ENCODE measurements at places on chromosomes 16 and 17. TPM values are rescaled to one million over a fixed set of nuclear protein-coding genes. Genes with fewer than 3 reads are reported as not detected.
A peak's percentile ranks its signal among the peaks of the same experiment; 100 is the strongest.

GRCh38 chr16:58507195-58507962 lies 7.4 kb downstream of the NDRG4 start:
- no peak for DNase-seq

GRCh38 chr16:86517652-86518258 lies 7.4 kb downstream of the FOXF1 start:
- peak; percentile 91 for DNase-seq

- DNase-seq = no peak
These were observed 11.4 kb downstream of the SOCS7 start for GRCh38 chr17:38363016-38363415.

GRCh38 chr17:68570526-68570925 lies 30.6 kb downstream of the FAM20A start:
- no peak for DNase-seq

DNA sequence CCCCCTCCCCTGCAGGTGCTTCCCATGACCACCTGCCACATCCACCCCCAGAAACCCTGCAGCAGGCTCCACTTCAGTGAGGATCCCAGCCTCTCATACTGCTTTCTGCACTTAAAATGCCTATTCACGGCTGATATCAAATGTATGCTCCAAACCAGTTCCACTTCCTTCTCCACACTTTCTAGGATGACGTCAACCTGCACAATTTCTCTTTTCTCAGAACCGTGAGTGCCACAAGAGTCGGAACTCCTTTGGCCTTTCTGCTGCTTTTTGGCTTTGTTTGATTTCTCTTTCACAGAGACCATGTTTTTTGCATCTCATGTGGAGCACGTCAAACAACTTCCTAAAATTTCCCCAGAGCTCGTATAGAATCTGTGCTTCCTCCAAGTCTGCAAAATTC lies 378.8 kb upstream of the TNRC6C start:
- DNase-seq = no peak

- no peak for DNase-seq
These were observed 8.5 kb downstream of the PECAM1 start for GRCh38 chr17:64382061-64382583.

- no peak for DNase-seq
These were observed 35.3 kb downstream of the TMEM235 start for GRCh38 chr17:78266771-78267170.

DNA sequence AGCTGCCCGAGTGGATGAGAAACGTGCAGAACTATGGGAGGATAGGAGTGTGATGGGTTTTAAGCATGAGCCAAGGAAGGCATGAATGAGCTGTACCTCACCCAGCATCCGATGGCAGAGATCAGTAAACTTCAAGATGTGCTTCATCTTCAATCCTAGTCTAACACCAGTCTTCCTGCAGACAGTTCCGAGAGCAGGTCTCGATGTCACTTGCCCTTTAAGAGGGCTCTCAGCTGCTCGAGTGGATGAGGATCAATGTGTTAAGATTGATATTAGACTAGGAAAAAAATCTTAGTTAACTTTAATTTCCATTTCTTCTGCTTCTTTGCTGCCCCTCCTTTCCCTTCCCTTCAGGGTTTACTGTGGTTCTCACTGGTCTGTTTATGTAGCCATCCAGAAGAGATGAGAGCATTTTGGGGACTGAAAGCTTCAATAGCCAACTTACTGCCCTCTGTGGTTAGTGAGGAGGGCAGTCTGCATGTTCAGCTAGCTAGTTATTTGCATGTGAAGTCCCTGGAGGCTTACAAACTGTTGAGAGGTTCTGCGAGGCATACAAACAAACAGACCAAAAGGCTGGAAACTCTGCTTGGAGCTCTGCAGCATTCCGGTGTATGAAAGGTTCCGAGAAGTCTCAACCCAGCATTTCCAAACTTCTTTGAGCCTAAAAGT lies 15.3 kb downstream of the KLHL36 start:
- DNase-seq = peak; percentile 72

DNA sequence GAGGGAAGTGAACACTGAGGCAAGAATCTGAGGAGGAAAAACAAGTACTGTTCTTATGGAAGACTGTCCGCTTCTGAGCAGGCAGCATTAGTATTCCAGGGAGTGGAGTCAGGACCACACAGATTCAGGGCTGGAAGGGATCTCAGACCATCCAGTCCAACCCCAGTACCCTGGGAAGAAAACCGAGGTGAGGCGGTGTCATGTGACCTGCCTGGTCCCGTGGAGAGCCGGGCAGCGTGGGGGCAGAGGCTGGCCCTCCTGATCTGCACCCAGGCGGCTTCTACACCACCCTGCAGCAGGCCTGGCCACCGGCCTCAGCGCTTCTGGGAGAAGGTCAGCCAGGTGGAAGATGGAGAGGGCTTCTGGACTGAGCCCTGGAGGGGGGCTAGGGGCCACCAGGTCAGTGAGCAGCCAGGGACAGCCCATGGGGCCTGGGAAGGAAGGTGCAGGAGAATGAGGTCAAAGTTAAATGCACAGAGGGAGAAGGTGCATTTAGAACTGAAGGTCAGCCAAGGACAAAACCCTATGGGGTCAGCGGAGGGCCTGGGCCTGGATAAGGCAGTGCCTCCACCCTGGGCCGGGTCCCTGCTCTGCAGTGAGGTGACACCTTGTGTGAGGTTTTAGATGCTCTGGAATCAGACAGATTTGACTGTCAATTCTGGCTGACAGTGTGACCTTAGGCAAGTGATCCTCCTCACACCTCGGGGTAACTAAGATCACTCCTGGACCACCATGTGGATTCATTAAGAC lies 45.9 kb downstream of the VAC14 start:
- no peak for DNase-seq

DNA sequence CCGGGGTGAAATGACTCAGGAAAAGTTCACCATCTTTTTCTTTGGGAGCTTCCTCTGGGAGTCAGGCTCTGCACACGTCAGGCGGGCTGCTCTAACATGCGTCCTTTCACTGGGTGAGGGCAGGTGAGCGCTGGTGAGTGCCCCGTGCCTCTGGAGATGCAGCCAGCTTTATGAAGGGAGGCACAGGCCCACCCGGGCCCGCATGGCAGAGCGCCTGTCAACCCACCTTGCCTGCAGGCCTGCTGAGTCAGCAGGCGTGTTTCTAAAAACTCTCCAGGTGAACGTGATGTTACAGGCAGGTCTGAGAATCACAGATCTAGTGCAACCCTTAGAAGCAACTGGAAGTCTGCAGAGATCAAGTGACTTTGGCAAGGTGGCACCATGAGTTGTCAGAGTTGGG lies 18.4 kb downstream of the MAP1LC3B start:
- DNase-seq = no peak

KIF2B gene
- not detected for total RNA-seq

TEKT3 gene
- 1.0 TPM for total RNA-seq

All from SJSA1 (cell line).